ENCODE measurements at places on chromosomes 12 and 14.

GRCh38 chr14:22226381-22226780 lies 362.6 kb downstream of the DAD1 start:
- DNase-seq: no peak

DNA sequence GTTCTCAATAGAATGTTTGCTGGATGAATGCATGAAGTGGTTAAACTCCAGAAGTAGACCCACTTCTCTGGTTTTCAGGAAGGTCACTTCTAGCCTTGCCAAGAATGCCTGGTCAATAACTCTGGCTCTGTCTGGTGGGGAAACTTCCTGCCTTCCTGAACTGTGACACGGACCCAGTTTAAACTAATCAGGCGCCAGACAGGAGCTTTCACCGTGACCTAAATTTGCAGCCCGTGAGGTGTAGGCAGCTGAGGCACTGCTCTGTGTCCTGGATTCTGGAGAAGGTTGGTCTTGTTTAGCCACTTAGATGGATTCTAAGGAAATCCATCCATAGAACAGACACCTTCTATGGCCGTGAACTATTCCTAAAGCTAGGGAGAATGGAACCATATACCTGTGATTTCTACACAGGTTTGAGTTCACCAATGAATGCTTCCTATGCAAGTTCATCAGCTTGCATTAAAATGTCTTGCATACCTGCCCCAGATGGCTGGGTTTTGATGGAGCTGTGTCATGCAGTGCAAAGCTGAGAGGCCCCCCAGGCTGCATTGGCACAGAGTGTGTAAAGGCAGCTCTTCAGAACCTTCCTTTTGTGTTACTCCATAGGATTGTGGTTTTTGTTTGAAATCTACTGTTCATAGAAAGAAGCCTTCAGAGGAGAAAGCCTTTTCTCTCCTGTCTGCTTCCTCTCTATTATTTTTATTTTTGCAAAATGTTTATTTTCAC lies 4.4 kb downstream of the CHST11 start:
- no peak for DNase-seq

- DNase-seq: no peak
Measured at GRCh38 chr12:96314723-96315122, 85.5 kb downstream of the CDK17 start.

GRCh38 chr14:29161593-29161992 lies 395.0 kb downstream of the FOXG1 start:
- DNase-seq: no peak

GRCh38 chr12:98736352-98737321 lies 91.5 kb downstream of the APAF1 start:
- DNase-seq: no peak

DNA sequence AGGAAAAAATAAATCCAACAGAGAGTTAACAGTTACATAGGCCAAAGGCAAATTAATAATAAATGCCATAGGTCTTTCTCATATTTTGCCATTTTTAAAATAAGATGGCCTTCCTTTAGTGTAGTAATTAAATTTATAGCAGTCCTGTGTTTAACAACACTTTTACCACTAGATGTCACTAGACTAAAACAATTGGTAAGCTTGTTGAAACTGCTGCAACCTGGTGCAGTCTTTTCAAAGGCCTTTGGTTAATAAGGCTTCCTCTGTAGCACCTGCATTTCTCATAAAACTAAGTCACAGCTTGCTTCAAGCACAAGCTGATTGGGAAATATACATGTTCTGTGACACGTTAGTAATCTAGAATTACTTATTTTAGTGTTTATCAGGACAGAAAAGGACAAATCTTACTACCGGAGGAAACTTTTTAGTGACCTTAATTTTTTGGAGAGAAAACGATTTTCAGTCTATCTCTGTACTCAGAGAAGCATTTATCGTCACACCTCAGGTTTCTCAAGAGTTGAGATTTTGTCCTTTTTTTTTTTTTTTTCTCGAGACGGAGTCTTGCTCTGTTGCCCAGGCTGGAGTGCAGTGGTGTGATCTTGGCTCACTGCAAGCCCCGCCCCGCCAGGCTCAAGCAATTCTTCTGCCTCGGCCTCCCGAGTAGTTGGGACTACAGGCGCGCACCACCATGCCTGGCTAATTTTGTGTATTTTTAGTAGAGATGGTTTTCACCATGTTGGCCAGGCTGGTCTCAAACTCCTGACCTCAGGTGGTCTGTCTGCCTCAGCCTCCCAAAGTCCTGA lies 20.0 kb downstream of the BORCS5 start:
- DNase-seq: no peak

DNA sequence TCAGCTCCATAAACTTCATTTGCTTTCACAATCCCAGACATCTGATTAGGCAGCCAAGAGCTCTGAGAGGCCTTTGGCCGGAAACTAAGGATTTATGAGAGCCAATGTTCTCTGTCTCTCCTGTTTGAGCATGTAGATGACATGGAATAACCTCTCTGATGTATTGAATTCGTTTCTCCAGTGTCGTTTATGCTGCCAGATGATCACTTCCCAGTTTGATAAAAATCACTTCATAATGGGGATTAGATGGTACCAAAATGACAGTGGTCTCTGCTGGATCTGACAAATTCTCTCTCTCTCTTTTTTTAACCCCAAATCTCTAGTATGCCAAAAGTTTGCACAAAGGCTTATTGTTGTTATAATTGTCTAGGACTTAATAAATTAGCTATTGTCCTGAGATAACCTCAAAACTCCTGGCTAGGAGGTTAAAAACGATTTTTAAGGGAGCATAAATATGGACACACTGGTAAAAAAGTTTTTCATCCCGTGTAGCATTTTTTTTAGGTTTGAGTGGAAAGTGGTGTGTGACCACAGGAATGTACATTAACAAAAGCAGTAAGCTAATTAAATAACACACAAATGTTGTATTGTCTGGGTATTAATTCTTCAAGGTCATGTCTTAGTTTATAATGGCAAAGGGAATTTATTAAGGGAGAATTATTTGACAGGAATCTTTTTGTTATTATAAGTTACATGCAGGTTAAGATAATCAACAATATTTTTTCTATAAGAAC lies 82.6 kb upstream of the USP44 start:
- DNase-seq: no peak

- no peak for DNase-seq
Measured at GRCh38 chr14:35332517-35333263, 40.5 kb downstream of the PSMA6 start.

DNA sequence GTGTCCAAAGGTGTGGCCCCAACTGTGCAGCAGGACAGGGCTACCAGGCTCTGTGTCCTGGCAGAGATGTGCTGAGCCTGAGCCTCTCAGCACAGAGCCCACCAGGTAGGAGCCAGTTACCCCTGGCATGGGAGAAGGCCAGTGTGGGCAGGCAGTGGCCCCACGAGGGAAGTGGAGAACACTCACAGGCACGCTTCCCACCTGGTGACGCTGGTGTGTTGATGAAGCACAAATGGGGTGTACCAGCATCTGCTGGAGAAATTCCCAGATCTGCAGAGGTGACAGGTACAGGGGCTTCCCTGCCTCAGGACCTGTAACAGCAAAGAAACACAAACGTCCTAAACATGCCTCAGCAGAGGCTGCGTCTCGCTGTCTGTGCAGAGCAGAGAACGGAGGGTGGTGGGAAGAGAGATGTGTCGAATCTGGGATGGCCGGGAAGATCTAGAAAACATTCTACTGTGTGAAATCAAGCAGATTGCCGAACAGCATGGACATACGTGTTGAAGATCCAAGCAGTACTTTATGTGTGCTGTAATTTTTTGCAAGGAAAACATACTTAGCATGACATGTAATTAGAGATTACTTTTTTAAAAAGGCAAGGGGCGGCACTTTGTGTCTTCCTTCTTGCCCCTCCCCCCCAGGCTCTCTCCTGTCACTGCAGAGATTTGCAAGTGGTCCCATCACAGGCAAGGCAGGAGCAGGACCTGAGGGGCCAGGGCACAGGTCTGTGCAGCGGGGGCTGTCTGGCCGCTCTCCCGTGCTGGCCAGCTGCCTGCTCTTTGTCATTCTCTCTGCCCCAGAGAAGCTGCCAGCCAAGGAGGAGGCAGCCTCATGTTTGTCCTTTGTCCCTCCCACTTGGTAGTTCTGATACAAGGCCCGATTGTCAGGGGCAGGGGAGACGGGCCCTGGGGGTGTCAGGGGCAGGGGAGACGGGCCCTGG lies 17.3 kb downstream of the HIP1R start:
- no peak for DNase-seq

- no peak for DNase-seq
Measured at GRCh38 chr14:77026930-77027537, 1.5 kb downstream of the IRF2BPL start.

GRCh38 chr14:67068251-67068650 lies 121.0 kb upstream of the GARIN2 start:
- DNase-seq: no peak

- DNase-seq: no peak
Measured at GRCh38 chr12:12133259-12133658, 62.5 kb downstream of the BCL2L14 start.

DNA sequence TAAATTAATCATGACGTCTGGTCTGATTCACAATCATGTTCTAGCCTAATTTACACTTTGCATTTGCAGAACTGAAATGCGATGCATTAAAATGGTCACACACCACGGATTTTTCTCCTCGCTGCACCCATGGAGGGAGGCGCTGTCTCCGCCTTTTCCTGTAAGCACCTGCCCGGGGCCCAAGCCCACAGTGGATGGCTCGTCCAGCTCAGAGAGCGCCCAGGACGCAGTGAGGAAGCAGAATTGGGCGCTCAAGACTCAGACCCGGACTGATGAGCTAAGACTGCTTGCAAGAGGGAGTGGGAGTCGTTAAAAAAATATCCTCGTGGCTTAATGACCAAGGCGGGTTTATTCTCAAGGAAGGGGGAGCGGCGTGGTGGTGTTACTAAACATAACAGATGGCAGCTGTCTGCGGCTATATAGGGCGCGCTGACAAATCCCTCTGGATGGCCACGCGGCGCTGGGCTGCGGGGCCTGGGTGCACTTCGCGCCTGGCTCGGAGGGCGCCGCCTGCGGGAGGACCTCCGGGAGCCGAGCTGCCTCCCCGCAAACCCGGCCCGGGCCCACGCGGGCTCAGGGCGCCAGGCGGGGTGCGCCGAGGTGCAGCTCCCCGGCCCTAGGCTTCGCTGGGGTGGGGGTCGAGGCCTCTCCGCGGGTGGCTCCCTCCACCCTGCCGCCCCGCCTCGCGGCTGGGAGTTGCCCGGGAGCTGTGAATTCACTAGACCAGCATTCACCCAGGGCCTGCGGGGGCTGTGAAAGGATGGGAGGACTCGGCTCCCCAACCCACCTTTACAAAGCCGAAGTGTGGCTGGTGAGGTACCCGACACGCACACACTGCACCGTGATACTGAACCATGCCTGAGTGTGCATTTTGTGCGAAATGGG lies 78.7 kb downstream of the PPM1A start:
- no peak for DNase-seq

GRCh38 chr14:35113308-35113950 lies 8.4 kb downstream of the PPP2R3C start:
- DNase-seq: no peak

GRCh38 chr14:93943052-93943451 lies 15.9 kb downstream of the FAM181A start:
- peak; percentile 53 for DNase-seq

GRCh38 chr14:105151084-105151837 lies 17.3 kb downstream of the JAG2 start:
- DNase-seq: no peak

DNA sequence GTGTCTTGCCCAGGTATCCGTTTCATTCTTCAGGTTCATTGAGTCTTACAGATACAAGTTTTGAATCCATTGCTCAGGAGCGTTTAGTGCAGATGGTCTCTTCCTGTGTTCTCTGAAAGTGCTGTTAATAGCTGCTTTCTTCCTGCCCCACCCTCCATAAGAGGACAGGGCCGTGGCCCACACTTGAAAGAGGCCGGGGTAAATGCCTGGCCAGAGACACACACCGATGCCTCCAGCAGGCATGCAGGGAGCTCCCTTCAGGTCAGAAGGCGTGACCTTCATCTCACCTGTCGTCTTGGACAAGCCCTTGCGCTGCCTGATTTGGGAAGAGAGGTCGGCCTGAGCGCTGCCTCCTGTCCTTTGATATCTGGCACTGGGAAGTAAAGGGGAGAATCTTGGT lies 11.6 kb downstream of the PRKAB1 start:
- DNase-seq: no peak

DNA sequence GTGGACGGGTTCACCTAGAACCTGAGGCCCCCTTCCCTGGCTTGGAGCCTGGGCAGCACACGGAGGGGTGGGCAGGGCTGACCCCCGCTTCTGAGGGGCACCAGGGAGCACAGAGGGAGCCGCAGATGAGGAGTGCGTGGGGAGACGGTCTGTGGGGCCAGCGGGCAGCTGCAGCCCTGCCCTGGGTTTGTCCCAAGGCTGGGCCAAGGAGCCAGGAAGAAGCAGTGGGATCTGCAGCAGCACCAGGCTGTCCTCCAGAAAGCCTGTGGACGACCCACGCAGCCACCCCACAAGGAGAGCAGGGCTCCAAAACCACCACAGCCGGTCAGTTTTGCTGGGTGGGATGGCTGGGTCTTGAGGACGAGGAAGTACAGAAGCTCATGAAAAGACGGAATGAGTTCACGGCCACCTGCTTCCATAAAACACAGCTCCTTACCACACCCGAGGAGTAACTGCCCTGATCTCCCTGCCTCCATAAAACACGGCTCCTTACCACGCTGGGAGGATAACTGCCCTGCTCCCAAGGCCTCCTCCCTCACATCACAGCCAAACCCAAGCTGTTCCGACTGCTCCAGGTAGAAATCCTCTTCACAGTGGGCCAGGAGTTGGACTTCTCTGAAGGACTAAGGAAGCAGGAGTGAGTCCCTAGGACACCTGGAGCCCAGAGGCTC lies 9.9 kb upstream of the GOLGA3 start:
- DNase-seq: no peak

DNA sequence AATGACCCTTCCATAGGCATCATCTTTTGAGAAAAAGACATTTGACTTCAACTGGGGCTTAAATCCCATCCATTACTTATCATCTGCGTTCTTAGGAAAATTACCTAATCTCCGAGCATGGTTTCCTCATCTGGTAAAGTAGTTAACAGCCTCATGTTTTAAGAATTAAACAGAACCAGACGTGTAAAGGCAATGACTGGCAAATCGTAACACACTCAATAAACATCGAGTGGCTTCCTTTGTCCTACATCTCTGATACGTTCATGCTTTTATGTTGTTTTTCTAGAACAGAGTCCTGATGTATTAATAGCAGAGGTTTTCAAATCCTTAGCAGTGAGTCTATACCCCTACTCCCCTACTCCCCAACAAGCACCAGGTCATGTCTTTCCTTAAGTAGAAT lies 189.7 kb upstream of the RGS6 start:
- DNase-seq: no peak

DNA sequence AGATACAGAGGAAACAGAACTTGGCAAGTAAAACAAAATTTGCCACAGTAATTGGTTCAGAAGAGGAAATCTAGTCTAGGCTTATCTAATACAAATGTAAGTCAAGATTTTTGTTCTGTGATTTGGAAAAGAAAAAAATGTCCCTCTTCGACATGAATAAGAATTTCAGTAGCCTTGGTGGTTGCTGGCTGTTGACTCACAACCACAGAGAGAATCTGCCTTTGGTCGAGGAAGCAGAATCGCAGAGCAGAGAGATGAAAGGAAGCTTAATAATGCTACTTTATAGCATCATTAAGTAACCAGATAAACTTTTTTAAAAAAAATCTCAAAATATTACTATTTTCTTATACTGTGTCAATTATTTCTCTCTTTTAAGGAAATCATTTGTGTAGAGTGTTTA lies 1096.6 kb downstream of the FLRT2 start:
- no peak for DNase-seq

Measured in D721Med (cell line).